ENCODE measurements at places on chromosomes 7 and 10.

DNA sequence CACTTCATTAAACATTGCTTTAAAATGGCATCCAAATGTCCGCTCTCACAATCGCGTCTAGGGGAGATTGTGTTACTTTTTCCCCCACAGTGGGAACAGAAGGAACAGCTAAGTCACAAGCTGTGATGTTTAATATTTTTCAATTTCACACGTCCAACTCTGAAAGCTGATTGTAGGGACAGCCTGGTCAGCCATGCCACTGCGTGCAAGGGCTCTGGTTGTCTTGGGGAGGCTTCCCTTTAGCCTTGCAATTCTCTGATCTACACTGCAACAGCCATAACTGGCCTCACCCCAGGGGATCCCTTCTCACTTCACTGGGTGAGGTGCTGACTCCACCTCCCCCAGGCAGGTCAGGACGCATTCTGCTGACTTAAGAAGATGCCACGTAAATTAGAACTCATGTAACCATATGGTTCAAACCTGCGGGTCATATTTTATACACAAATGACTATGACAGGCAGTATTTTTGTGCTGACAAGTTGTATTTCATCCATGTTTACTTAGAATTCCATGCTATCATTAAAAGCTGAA lies 425.2 kb upstream of the NFE2L3 start:
- no peak for DNase-seq

DNA sequence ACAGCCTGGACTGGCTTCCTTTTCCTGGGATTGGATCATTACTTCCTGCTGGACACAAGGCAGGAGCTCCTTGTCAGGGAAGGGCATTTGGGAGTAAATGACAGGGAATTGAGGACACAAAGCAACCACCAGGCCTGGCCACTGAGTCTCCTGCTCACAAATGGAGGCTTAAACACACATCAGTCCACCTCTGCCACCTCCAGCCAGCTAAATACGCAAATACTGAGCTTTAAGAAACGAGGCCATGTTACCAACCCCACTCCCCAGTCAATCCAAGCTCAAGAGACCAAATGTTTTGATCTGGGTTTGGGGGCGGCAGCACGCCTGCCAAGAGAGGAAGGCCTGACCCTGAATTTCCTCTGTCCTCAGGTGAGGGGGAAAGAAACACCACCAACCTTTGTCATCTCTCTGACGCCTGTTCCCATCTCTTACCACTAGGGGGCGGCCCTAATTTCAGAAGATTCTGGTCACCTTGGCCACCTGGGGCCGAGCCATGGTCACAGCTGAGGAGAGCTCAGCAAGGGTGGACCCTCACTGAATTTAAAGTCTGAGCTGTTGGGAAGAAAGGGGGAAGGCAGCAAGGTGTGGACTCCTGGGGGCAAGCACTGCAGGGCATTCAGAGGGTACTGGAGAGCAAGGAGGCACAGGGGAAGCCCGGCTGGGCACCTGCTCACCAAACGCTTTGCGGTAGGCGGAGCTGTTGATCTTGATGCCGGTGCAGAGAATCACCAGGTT lies 16.5 kb downstream of the AIFM2 start:
- peak; percentile 68 for DNase-seq

GRCh38 chr10:16848562-16849154 lies 31.4 kb upstream of the RSU1 start:
- DNase-seq: no peak

DNA sequence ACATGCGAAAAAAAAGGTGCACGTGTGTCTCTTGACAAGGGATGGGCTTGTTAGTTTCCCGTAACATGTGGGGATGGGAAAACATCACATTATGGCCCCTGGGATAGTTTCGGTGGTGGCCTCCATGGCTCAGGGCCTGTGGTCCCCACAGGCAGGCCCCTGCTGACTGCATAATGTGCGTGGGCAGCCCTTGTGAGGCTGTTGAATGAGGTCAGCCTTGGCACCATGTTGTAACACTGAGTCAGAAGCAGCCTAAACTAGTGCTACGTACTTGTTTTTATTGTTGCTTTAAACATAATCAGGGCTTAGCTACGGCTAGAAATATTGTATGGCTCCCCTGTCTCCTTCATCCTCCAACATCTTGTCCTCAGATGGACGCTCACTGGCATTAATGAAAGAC lies 80.6 kb downstream of the BEND7 start:
- DNase-seq: no peak

GRCh38 chr7:131443496-131443895 lies 112.9 kb downstream of the PODXL start:
- DNase-seq: no peak

DNA sequence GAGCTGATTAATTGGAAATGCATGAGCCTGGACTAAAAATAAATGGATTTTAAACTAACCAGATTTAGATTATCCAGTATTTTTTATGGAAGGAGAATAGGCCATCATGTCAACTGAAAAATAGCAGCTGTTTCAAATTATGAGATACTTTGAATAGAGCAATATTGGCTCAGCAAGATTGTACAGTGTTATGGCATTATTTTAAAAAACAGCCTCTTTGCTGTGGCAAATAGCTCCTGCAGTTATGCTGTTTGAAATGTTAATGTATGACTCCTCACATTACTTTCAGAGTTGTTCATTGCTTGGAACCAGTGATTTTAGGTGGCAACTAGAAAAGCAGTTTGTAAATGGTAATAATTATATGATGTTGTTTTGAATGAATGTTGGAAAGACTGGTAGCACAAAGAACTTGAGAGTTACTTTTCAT lies 244.5 kb downstream of the KIAA1217 start:
- DNase-seq: no peak

- DNase-seq: no peak
Measured at GRCh38 chr7:69903410-69903809, 305.1 kb downstream of the AUTS2 start.

GRCh38 chr7:117247809-117248208 lies 75.0 kb downstream of the WNT2 start:
- DNase-seq: no peak

DNA sequence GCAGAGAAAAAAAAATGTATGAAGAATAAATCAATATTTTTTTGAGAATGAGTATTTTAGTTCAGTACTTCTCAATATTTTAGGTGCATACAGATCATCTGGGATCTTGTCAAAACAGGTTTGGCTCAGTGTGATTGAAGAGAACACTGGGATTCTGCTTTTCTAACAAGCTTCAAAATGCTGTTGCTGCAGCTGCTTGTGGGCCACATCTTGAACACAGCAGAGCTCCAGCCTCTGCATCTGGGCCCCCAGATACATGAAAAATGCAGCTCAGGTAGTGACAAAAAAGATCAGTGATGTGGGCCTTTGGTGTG lies 1177.1 kb upstream of the C7orf33 start:
- DNase-seq: no peak

- no peak for DNase-seq
Measured at GRCh38 chr7:36910859-36911258, 186.6 kb upstream of the AOAH start.

GRCh38 chr7:38154278-38154677 lies 23.8 kb upstream of the STARD3NL start:
- no peak for DNase-seq

GRCh38 chr10:2301227-2301626 lies 563.9 kb upstream of the ADARB2 start:
- no peak for DNase-seq
